Suprapubic skin (tissue), 4 donors: ENCODE measurements at places on chromosomes 5 and 9.

DNA sequence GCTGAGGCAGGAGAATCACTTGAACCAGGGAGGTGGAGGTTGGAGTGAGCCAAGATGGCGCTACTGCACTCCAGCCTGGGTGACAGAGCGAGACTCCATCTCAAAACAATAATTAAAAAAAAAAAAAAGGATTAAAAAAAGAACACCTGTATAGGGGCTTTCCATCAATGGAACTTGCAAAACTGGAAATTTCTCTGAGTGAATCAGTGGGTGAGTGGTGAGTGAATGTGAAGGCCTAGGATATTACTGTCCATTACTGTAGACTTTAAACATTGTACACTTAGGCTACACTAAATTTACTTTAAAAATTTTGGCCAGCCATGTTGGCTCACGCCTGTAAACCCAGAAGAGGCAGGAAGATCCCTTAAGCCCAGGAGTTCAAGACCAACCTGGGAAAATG is 5.7 kb upstream of the RARS1 start:
- no peak for DNase-seq

GRCh38 chr5:36452424-36453006 is 150.8 kb upstream of the RANBP3L start:
- DNase-seq: no peak

DNA sequence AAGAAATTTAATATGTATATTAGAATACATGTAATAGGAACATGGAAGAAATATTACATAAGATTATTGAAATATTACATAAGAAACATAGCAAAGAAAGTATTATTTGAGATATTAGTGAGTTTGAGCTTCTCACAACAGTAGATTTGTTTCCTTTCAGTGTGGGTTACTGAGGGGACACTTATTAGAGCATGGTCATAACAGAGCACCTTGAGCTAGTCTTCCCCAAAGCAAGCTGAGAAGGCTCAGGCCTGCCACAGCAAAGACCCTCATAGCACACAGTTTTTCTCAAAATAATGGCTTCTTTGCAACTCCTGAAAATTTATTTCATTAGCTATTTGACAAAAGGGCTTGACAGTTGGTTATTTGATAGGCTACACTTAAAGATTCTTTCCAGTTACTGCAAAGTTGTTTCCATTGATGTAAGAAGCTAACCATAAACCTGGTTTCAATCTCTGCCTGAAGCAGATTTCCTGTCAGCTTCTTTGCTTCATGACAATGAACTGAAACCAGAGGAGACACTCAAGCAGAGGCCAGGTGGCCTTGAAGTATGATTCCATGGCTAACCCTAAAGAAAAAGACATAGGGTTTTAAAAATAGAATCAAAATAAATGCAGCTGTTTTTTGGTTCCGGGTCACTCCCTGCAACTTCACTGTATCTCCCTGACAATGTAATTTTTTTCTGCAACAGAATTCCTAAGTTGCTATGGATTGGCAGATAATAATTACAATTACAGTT is 68.6 kb downstream of the ERMP1 start:
- no peak for DNase-seq

DNA sequence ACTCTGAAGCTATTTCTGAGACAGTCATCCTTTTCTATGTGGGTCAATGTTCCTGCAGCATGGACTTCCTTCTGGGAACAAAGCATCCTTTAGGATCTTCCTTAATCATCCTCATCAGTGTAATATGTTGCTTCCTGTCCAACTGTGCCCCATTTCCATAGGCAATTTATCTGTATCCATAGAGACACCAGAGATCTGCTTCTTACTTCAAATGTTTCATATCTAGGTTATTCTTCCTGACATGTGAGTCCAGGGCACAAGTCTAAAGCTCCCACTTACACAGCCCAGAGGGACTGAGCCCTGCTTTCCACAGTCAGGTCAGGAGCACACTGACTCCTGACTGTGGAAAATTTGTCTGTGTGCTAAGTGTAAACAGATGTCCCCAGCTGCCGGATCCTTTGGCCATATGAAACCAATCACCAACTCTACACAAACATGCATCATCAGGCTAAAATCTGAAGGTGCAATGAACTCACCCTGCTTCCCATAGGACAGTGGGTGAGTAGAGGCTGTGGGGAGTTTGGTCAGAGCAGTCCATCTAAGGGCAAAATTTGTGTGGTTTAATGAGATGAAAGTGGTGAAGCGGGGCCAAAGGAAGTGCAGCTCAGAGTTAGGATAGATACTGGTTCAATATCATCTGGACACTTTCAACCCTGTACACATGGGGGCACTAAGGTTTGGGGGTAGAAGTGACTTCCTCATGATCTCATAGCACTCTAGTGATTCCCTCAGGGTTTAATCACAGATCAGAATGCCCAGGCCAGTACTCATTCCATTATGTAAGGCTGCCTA is 85.2 kb upstream of the TNC start:
- no peak for DNase-seq

GRCh38 chr9:90546200-90546599 is 96.4 kb downstream of the DIRAS2 start:
- DNase-seq: no peak

GRCh38 chr9:129210125-129210524 is 32.1 kb upstream of the IER5L start:
- DNase-seq: no peak

- DNase-seq: no peak
Observed at GRCh38 chr9:108476574-108476973, 379.2 kb downstream of the ACTL7B start.

DNA sequence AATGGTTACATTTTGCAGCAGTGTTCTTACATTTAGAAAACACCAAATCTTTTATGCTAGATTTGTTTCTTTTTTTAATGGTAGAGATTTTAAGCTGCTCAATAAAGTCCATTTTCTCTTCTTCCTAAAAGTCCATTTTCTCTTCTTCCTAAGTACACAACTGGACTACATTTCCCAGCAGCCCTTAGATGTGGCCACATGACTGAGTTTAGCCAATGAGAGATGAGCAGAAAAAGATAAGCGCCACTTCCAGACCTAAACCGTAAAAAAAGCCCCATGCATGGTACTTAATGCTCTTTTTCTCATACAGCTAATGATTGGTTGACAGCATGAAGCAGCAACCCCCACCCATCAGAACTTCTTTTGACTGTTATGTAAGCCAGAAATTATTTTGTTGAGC is 206.7 kb downstream of the FAM114A2 start:
- DNase-seq: no peak

DNA sequence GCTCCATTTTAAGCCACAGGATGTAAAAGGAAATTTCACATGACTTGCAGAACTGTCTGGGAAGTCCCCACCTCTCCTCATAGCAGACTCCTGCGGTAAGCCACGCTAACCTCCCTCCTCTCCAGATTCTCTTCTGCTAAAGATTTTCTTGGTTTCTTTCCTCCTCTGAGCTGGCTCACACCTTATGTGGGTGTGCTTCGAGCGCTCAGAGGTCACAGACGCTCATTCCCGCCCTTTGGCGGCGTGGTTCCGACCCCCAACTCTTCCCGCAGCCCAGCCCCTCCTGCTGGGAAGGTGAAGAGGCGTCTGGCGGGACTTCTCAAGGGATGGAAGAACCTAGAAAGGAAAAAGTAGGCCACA is 32.9 kb upstream of the CDK20 start:
- DNase-seq: no peak

- DNase-seq: peak; percentile 89
Observed at GRCh38 chr9:706606-707459, 134.7 kb upstream of the DMRT1 start.

- DNase-seq: no peak
Observed at GRCh38 chr5:144060598-144060997, 109.9 kb downstream of the YIPF5 start.

GRCh38 chr5:143714629-143715028 is 97.3 kb upstream of the HMHB1 start:
- DNase-seq: no peak

- DNase-seq: no peak
Observed at GRCh38 chr5:34523387-34523726, 132.8 kb upstream of the RAI14 start.

GRCh38 chr5:172114875-172115422 is 73.1 kb downstream of the STK10 start:
- DNase-seq: peak; percentile 68
